ENCODE measurements at places on chromosomes 7 and 10.

- DNase-seq = no peak
Observed at GRCh38 chr10:133557381-133557780, 8.0 kb downstream of the SYCE1 start.

GRCh38 chr10:5502571-5503476 lies 3.5 kb upstream of the CALML5 start:
- no peak for DNase-seq

GRCh38 chr7:78080811-78081210 lies 282.2 kb downstream of the PHTF2 start:
- no peak for DNase-seq

GRCh38 chr10:119680650-119681081 lies 29.5 kb downstream of the BAG3 start:
- no peak for DNase-seq

GRCh38 chr7:18444826-18445225 lies 50.7 kb upstream of the HDAC9 start:
- DNase-seq = no peak

- DNase-seq = no peak
Observed at GRCh38 chr7:78487464-78487863, 688.9 kb downstream of the PHTF2 start.

GRCh38 chr7:70457482-70457881 lies 674.5 kb upstream of the GALNT17 start:
- DNase-seq = no peak

DNA sequence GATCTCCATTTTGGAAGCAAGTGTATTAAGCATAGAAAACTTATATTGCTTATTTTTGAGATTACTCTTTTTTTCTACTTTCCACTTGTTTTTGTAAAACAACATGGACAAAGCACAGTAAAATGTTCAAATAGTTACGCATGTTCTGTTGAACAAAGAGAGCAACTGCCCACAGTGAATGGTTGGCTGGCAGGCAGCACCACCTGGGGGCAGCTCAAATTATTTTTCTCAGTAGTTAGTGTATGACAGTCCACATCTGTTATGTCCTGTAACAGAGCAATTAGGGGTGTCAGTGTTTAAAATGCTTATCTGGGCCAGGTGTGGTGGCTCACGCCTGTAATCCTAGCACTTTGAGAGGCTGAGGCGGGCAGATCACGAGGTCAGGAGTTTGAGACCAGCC lies 46.1 kb upstream of the CACUL1 start:
- no peak for DNase-seq

DNA sequence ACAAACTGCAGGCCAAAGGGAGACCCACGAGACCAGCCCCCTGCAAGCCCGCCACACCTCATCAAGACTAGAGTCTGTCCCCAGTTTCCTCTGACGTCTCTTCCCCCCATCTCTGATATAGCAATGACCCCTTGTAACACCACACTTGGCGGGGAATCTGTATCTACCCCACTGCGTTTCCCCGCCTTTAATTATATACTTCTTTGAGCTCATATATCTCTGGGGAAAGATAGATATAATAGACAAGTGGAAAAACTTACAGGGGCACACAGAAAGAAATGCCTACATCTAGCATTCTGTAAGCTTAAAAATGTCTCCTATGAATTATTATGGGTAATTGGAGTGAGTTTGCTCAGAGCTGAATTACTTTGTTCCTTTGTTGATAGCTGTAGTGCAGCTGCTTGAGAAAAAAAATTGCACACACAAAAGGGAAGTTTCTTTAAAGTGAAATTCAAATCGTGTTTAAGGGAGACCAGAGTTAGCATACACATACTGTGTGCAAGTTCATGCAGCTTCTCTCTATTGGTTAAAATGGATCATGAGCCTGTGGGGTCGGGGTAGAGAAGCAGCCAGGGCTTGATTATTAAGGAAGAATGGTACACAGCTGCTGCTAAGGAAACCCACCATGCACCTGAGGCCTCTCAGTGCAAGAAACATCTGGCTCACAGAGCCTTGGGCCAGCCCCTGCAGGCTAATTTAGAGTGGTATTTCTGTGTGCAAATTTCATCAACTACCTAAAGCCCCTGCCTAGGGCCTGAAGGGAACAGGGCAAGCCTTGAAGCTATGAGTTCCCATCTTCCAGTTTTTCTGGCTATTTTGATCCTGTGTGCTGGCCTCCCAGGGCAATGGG lies 32.5 kb downstream of the CDCA7L start:
- DNase-seq = no peak

DNA sequence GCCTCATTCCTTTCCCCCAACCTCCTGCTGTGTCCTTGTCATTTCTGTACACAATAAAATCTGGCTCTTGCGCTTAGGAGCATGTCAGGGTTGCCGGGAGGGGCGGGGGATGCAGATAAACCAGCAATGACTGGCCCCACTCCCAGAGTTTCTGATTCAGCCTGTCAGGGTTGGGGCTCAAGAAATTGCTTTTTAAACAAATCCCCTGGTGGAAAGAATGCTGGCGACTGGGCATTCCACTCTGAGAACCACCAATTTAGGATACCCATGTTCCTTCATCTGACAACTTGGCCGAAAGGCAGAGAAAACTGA lies 376.4 kb downstream of the TCERG1L start:
- DNase-seq = no peak

- no peak for DNase-seq
Observed at GRCh38 chr7:98913026-98913425, 34.7 kb downstream of the TRRAP start.

DNA sequence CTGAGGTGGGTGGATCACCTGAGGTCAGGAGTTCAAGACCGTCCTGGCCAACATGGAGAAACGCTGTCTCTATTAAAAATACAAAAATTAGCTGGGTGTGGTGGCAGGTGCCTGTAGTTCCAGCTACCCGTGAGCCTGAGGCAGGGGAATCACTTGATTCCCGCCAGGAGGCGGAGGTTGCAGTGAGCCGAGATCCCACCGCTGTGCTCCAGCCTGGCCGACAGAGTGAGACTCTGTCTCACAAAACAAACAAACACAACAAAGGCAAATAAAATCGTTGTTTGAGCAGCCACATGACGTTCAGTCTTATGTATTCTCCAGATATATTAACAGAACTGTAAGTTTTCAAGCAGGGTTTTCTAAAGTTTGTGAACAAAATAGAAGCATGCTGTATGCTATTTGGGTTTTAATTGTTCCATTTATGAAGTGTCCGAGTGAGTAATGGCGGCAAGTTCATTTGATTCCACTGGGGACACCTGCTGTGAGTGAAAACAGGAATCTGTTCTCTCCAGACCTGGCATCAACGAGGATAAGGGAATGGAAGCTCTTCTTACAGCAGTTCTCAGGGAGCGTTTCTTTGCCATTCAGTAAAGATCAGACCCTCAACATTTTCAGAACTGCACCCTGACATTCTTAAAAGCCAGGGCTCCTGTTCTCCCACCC lies 122.5 kb upstream of the PITRM1 start:
- DNase-seq = no peak

- DNase-seq = no peak
Observed at GRCh38 chr10:84948644-84949043, 620.3 kb downstream of the CCSER2 start.

- DNase-seq = no peak
Observed at GRCh38 chr7:99372275-99373090, 2.0 kb upstream of the ARPC1B start.

GRCh38 chr7:36185092-36185491 lies 32.0 kb downstream of the EEPD1 start:
- no peak for DNase-seq

GRCh38 chr10:3482200-3482993 lies 302.6 kb downstream of the KLF6 start:
- DNase-seq = no peak

DNA sequence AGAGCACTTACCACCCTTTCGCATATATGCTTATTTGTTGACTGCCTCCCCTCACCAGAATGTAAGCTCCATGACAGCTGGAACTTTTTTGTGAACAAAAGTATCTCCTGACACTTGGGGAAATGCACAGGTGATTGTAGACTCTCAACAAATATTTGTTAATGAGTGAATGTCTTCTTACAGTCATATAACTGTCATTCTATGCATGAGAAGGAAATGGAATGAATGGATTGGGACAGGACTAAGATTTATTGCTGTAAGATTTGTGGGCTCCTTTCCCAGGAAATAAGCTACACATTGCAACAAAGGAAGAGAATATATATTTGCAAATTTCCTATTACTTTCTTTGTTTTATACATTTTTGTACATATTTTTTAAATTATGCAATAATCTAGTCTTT lies 48.5 kb downstream of the FEZF1 start:
- no peak for DNase-seq

- no peak for DNase-seq
Observed at GRCh38 chr7:150444674-150445365, 5.6 kb upstream of the GIMAP8 start.

DNA sequence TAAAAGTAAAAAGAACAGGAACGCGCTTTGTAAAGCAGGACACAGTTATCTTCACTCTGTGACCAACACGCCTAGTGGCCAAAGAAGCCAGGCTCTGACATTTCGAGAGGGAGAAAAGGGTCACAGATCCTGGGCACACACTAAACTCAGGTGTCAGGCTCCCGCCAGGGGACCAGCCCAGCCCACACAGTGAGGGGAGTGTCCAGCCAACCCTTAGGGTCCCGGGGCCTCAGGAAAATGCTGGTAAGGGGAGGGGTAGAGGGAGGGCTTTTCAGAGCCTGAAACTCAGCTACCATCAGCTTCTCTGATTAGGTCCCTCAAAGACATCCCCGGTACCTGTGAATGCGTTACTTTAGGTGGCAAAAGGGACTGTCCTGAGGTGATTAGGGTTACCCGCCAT lies 16.6 kb downstream of the ANXA11 start:
- DNase-seq = no peak

- no peak for DNase-seq
Observed at GRCh38 chr10:6482737-6483357, 97.2 kb downstream of the PRKCQ start.

DNA sequence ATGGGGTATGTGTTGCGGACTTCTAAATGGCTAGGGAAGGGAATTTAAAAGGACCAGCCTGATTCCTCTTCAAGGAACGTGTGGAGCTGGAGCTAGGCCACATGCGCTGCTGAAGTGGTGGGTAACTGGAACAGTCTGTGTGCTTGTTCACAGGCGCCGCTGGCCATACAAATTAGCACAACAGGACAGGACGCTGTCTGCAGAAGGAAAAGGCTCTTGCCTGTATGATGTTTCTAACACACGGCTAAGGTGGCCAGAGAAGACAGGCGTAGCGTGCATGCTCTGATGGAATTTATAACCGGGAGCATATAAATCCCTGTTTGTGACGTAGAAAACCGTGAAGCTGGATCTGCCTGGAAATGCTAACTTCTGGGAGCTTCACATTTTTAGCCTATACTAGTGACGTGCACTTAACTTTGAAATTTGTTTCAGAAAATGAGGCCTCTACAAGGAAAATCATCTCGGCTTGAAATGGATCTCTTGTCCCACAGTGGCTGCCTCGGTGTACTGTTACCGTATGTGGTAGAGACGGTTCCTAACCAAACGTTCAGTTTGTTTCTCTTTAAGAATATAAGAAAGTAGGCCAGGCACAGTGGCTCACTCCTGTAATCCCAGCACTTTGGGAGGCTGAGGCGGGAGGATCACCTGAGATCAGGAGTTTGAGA lies 569.4 kb downstream of the PTPRN2 start:
- DNase-seq = no peak

- no peak for DNase-seq
Observed at GRCh38 chr10:85601526-85601925, 765.1 kb downstream of the GRID1 start.

GRCh38 chr10:35564341-35564968 lies 40.7 kb upstream of the GJD4 start:
- DNase-seq = no peak

- DNase-seq = no peak
Observed at GRCh38 chr7:55020466-55020871, 1.7 kb downstream of the EGFR start.

DNA sequence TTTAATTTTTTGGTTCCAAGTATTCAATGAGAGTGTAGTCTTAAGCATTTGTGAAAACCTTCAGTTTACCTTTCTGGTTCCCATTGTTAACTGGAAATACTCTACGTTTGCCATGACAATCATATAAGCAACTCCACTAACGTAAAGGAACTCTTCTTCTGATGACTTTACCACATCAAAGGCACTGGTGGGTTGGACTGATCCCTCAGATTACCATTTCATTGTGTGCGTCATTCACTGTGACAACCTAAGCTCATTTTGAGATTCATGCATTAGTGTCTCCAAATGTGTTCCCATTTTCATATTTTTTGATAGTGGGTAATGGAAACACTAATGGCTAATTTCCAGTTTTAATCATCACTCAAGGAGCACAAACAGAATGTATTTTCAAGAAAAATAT lies 119.9 kb upstream of the COL1A2 start:
- DNase-seq = no peak

- DNase-seq = no peak
Observed at GRCh38 chr10:118965645-118966044, 63.9 kb upstream of the NANOS1 start.

- DNase-seq = no peak
Observed at GRCh38 chr10:69693886-69694285, 63.8 kb downstream of the FAM241B start.

DNA sequence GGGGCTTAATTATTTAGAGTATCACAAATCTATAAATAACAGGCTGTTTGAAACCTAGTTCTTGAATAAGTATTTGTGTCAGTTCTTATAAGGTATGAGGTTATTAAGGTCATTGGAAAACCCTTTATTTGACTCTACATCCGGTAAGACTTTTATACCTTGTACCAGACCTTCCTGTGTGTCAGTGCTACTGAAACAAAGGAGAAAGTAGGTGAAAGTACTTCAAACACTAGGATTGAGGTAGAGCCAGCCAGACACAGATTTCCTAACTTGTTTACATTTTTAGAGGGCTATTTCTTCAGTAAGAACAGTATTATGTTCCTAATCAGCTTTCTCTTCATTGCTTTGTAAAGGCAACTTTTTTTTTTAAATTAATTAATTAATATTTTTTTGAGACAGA lies 93.9 kb downstream of the ZNRF2 start:
- no peak for DNase-seq

DNA sequence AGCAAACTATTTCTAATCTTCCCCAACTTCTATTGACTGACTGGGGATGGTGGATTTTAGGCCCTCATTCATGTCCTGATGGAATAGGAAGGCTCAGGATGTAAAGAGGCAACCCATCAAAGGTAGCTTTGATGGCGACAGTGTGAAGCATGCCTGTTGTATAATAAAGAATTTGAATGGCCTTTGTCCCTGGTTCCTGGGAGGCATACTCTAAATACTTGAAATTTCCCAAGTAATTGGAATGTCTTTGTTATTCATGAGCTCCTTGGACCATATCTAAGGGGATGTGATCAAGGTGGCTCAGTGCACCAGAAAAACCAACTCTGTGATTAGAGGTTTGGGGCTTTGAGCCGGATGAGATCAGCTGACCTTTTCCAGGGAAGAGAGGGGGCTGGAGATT lies 264.5 kb upstream of the NEBL start:
- no peak for DNase-seq

Measured in activated naive CD4-positive, alpha-beta T cell (primary cell).